H1 (cell line): ENCODE measurements at places on chromosomes 7 and 10. TPM values are rescaled to one million over a fixed set of nuclear protein-coding genes. Genes with fewer than 3 reads are reported as not detected.

Gene EPHA1
- 133 and 139 TPM in 2 replicates for total RNA-seq

Gene TUBAL3
- total RNA-seq: not detected in 2 replicates

Gene TLL2
- 3.0 and 3.2 TPM in 2 replicates for total RNA-seq

Gene CACNB2
- total RNA-seq: 2.4 and 3.2 TPM in 2 replicates

Gene FAM20C
- total RNA-seq: 34.7 and 34.8 TPM in 2 replicates

Gene CYP26A1
- total RNA-seq: 5.0 and 6.2 TPM in 2 replicates

DNA sequence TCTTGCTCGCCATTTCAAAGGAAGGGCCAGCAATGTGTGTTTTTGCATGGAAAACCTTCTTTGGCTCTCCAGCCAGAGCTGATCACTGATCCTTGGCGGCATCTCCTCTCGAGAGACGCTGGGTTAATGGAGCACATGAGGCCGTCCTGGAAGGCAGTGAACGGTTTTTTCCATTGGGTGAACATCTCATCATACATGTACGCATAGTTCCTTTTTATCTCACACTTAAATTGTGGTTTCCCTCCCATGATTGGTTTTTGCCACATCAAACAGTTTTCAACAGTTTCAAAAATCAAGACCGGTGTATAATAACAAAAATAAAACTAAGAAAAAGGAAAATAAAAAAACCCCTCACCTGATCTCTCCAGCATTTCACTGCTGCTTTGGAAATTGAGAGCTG lies 276.4 kb downstream of the TCF7L2 start:
- peak; percentile 8 for DNase-seq

DNA sequence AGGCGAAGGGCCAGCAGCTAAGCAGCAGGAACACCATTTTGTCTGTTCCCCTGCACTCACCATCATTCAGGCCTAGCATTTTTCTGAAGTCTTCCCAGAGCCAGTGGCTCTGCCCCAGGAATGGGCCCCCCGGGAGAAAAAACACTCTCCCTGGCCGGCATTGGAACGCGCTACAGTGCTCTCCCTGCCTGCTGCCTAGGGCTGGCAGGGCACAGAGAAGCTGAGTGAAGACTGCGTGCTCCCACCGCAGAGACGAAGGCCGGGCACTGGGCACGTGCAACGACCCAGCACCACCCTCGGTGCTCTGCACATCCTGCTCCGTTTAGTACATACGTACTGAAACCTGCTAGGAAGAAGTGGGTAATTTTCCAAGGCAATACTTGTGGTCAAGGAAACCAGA lies 34.4 kb downstream of the HSPA12A start:
- no peak for DNase-seq

DNA sequence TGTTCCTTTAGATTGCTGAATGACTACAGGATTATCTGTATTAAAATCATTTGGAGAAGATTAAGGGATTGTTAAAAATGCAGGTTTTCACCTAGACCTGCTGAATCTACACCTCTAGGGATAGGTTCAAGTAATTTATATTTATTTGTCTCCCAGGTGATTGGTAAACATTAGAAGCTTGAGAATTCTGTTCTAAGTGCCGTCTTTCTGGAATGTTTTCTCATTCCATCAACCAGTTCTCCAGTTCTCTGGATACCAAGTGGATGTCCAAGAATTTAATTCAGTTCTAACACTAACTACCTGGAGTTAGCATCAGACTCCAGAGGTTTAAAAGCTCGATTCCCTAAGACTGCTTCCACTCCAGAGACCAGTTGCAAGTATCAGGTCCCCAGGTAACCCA lies 110.9 kb downstream of the PRTFDC1 start:
- DNase-seq: no peak

GRCh38 chr10:66575251-66575855 lies 350.5 kb upstream of the LRRTM3 start:
- DNase-seq: no peak

DNA sequence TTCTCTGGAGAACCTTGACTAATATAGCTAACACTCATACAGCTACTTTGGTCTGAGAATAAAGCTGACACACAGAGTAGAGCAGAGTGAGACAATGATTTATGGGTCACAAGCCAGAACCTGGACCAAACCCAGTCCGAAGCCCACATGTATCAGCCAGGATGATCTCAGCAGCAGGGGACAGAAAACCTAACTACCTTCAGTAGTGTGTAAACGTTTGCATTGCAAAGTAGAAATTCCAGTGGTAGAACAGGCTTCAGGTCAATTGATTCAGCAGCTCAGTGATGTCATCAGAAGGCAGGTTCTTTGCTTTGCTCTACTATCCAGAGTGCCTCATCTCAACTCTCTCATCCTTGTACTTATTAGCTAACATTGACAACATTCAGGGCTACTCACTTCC lies 62.5 kb upstream of the PALS2 start:
- no peak for DNase-seq

GRCh38 chr10:77879710-77880109 lies 46.8 kb downstream of the DLG5 start:
- DNase-seq: no peak

DNA sequence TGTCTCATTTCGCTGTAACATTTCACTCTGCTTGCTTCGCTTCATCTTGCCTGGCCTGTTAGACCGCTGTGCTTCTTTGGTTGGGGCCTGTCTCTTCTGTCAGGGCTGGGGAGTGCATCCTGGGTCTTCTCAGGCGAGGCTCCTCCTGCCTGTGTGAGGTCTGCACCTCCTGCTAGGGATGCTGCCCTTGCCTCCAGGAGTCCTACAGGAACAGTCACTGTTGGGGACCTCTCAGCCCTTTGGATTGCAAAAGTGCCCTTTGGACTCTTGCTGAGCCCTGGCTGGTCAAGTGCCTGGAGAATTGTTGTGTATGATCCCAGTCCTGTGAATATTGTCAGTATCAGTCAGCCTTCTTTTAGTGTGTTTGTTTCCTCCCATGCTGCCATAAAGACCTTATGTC lies 84.1 kb downstream of the MDFIC start:
- peak; percentile 70 for DNase-seq

- peak; percentile 27 for DNase-seq
These were observed at the start of gene SLC16A12 for GRCh38 chr10:89535171-89536012. Gene SLC16A12 (minus strand): TSS chr10:89535594. CDS start chr10:89462578, 73,016 bp downstream.

GRCh38 chr7:26856176-26856985 lies 8.0 kb downstream of the SKAP2 start:
- DNase-seq: no peak

DNA sequence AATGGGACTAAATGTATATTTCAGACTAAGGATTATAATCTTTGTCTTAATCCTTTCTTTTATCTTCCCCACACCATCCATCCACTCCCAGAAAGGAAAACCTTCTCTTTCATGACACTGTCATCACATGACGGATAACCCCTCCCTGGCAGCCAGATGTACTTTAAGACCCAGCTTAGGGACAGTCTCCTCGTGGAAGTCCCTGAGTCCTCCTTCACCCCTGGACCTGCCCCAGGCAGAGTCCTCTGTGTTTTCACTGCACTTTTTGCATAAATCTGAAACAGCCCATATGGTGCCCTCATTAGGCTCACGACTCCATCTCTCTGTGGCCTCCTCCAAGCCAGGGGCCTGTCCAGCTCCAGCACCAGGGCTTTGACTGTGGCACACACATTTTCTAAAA lies 16.0 kb downstream of the NRAP start:
- DNase-seq: no peak

- no peak for DNase-seq
These were observed 22.0 kb upstream of the BTRC start for GRCh38 chr10:101331956-101332355.

DNA sequence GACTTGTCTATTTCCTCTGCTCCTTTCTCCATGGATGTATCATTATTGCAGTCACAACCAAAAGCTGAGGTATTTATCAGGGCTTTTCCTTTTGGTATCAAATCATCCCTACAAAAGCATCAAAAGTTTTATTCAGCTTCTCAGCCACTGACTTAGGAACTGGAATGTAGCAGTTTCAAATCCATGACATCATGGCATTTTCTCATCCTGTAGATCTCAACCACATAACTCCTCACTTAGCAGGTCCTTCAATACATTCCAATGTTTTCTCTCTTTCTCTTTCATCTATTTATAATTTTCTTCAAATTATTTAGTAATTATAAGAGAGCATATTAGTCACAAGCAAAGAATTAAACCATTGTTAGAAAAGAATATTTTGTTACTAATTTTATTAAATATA lies 537.4 kb upstream of the SORCS1 start:
- DNase-seq: no peak

DNA sequence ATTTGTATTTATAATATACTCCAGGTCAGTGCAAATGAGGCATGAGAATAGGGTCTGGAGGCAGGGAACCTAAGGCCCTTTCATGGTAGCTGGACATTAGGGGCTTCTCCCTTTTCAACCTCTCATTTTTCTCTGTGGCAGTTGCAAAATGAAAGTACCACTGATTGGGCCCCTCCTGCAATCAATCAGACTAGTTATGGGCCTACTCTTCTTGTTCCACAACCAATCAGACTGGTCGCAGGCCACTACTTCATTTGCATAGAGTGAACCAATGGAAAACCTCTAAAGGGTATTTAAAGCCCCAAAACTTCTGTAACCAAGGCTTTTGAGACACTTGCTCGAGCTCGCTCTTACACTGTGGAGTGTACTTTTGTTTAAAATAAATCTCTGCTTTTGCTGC lies 10.0 kb upstream of the PRPS1L1 start:
- no peak for DNase-seq

GRCh38 chr7:108486291-108486966 lies 30.2 kb upstream of the NRCAM start:
- DNase-seq: no peak

DNA sequence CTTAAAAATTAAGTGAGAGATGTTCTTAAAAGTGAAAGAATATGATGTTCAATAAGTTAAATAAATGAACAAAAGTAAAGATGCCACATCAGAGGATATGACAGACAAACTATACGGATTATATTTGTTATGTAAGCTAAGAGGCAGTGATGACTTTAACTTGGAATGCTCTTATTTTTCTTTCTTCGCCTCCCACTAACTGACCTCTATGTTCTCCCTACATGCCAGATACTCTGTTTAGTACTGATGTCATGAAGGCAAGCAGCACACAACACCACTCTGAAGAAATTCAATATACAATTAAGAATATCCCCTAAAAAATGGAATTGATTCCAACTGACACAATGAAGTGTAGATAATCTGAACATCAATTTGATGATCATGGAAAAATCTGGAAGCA lies 223.4 kb downstream of the DOCK4 start:
- no peak for DNase-seq

DNA sequence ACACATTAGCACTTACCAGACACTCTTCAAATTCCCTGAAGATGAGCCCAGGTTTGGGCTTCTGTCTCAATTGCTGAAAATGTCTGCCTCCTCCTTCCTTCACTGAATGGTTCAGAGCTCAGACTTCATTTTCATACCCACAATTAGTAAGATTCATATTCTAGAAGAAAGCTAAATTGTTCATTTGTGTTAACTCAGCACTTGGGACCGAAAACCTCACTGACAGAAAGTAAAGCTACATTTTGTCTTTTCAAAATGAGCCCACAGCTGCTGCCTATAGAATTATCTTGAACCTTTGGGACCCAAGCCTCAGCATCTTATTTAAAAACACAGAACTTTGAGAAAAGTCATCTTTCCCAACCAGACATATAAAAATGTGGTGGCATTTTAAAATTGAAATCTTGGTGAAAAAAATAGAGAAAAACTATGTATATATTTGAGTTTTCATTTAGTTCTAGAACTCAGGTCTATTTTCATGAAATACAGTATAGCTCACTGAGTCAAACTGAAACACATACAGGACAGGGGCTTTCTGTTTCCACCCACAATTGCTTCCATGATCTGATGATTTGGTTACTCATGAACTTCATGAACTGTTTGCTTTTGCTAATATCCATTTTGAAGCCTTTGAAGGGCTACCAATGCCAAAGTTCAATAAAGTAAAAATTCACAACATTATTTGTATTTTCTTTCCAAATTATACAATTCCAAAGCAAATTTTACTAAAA lies 119.1 kb upstream of the PFKP start:
- no peak for DNase-seq

GRCh38 chr7:141572175-141572574 lies 21.0 kb downstream of the AGK start:
- DNase-seq: no peak

DNA sequence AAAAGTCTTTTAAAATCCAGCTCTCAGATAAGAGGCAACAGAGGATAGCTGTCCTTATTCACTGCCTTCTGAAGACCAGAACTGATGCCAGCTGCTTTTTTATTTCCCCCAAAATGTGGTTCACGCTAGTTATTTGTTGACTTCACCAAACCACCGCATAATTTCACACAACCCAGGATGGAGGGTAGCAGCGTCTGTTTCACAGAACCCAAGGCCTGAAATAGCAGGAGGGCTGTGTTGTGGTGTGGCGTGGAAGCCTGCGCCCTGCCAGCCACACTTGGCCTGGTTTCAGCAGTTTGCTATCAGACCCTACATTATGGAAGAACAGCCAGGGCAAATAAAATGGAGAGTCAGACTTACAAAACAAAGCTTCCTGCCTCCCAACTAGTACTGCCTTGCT lies 155.4 kb downstream of the DYNC1I1 start:
- DNase-seq: no peak

GRCh38 chr10:74842301-74842954 lies 16.0 kb downstream of the KAT6B start:
- DNase-seq: no peak

- DNase-seq: no peak
These were observed 1.9 kb downstream of the AUTS2 start for GRCh38 chr7:69599955-69600709.

GRCh38 chr10:21650353-21650752 lies 116.3 kb downstream of the MLLT10 start:
- no peak for DNase-seq

- DNase-seq: no peak
These were observed 98.0 kb upstream of the GATA3 start for GRCh38 chr10:7956508-7956907.
